ENCODE measurements at places on chromosomes 3 and 15.

DNA sequence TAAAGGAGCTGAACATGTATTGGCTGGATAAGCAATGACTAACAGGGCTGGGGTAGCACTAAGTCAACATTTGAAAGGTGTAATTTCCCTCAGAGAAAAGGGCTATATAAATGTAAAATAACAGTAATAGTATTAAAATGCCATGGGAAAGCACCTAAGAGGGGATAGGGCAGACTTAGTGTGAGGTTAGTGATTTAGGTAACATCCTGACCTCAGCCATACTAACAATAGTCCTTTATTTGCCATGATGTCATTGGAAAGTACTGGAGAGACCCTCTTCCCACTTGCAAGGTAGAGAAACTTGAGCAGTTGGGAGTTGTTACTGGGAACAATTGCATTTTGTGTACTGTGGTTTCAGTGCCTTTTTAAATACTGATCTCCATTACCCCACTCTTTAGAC, 103.4 kb downstream of the LSAMP start:
- DNase-seq: no peak

- DNase-seq: no peak
These were observed 1.2 kb downstream of the CTSH start for GRCh38 chr15:78943692-78944091.

GRCh38 chr3:141331377-141332318, 36.7 kb upstream of the ZBTB38 start:
- DNase-seq: no peak

GRCh38 chr15:85793641-85794597, 806 bp downstream of the KLHL25 start:
- peak; percentile 25 for DNase-seq

- peak; percentile 71 for DNase-seq
These were observed 35.4 kb upstream of the ATG7 start for GRCh38 chr3:11236588-11237461.

DNA sequence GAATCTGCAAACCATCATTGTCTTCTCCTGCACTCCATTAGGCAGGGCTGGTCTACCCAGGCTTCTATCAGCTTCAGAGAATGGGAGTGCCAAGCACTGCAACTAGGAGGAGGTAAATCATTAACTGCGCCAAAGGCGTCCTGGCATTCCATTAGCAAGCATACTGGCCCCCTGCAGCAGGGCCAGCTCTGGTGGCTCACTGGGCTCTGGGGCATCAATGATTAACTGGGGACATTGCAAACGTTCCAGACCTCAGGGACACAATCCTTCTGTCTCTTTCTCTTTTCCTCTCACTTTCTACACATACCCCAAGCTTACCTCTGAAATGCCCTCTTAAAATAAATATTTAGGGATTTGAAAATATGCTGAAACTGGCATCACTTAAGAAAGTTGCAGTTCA, 129.0 kb downstream of the MYLK start:
- no peak for DNase-seq

- no peak for DNase-seq
These were observed 350.5 kb upstream of the TBL1XR1 start for GRCh38 chr3:177547711-177548350.

DNA sequence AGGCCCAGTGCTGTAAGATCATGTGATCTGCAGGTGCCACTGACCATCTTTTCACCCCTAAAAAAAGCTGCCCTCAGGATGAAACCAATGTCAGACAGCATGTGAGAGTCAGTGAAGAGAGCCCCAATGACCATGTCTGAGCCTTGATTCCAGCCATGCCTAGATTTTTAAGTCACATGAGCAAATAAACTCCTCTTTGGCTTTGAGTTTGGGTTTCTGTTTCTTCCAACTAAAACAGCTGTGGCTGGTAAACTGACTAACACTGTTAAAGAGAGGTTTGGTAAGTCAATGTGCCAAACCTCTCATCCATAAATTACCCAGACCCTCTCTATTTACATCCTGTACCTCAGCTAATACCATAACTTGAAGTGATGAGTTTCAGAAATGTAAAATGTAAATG, 8.3 kb downstream of the MYO5A start:
- DNase-seq: no peak

- no peak for DNase-seq
These were observed 72.9 kb downstream of the CLASP2 start for GRCh38 chr3:33645060-33645647.

DNA sequence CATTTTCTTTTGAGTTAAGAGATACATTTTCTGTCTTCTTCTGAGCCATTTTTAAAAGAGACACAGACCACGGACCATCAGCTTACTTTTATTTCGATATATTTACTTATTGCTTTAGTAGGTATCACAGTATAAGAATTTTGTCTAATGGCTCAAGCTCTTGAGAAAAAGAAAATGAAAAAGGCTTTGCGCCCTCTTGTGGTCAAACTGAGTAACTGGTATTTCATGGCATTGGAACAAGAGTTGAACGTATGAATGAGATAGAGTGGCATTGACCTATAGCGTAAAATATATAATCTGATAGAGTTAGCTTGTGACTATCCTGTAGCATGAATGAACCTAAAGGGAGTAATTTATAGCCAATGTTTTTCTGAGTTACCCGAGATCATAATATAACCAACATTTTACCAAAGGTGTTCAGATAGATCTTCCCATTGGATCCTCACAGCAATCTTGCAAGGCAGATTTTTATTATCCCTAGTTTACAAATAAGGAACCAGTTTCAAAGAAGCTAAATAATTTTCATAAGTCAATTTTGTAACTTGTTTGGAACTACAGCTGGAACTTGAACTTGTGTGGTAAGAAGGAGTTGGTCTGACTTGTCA, 154.6 kb downstream of the POLR2M start:
- DNase-seq: peak; percentile 40

DNA sequence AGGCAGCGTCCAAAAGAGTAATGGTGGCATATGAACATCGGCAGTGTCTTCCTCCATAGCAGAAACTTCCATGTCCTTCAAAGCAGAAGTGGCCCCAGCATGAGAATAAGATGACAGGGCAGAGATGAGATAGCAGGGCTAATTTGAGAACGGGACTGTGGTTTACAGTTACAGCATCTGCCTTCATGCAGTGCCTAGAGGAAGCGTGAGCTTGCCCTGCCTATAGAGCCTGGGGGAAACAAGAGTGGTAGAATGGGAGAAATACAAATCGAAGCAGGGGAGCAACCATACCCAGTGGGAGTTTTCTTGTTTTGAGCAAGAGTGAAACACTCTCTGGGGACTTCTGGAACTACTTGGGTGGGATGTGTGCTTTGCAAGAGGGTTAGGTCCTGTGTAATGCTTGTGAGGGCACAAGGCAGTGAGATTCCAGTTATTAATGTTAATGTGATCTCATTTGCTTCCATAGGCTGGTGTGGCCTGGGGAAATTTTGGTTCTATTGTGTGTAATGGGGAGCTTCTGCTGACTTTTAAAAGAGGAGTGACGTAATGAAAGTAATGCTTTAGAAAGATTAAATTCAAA, 616.9 kb downstream of the ZIC1 start:
- DNase-seq: no peak

- DNase-seq: no peak
These were observed 99.6 kb downstream of the TMCC1 start for GRCh38 chr3:129793942-129794310.

DNA sequence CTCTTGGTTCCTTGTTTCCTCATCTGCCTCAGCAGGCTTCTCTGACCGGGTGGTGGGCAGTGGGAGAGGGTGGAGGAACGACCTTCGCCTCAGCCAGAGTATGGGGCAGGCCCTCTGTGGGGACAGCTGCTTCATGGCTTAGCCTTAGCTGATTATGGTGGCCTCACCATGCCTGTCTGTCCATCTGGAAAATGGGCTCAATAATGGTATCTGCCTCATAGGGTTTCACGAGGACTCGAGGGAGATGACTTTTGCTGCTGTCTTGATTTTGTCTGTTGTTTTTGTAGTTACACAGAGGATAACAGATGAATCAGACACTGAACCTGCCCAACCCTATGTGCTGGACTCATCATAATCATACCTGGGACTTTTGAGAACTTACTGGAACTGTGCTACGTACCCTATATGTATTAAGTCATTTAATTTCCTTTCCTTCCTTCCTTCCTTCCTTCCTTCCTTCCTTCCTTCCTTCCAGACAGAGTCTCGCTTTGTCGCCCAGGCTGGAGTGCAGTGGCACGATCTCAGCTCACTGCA, 46.5 kb downstream of the CDC25A start:
- DNase-seq: no peak

- DNase-seq: no peak
These were observed 311.3 kb downstream of the SQOR start for GRCh38 chr15:45946111-45946510.

DNA sequence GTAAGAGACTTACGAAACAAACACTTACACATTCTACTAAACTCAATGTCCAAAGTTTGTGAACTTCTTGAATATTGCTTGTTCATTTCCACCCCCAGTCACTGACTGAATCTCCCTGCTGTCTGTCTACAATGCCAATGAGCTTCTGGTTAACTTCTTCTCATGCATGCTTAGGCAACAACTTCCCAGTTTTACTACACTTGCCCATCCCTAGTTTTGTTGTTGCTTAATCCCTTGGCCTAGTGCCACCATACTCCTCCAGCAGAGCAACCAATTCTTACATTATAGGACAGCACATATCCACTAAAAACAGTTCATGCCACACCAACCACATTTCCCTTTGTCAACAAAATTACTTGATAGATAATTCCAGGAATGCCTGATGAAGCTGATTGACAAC, 40.9 kb upstream of the CCR2 start:
- no peak for DNase-seq

- DNase-seq: no peak
These were observed 89.7 kb upstream of the CMC1 start for GRCh38 chr3:28151608-28152228.

DNA sequence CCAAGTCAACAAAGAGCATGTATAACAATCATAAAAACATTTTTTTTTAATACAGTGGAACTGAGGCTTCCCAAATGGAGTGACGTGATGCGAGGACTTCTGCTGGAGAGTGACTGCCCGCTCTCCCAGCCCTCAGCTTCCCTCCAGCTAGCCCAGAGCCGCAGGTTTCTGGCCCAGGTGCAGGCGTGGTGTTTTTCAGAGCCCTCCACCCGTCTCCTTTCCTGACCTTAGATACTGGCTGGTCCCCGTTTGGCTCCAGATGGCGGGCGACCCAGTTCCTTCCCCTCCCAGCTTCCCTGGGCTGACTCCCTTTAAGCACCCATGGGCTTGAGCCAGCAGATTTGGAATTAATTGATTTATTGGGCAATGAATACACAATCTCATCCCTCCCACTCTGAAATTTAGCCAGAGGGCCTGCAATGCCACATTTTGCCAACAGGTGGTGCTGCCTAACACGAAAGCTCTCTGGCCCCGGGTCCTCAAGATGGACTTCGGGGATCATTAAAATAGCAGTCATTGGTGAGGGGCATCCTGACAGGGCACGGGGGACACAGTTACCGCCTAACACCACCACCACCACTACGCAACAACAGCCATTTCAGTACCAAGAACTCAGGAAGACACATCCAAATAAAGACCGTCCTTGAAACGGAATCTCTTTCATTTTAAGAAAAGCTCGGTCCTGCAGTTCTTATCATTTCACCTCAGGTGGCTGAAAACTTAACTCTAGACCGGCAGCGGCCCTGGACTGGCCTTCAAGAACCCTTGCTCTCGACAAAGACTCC, 47.5 kb upstream of the MUC4 start:
- DNase-seq: peak; percentile 69

DNA sequence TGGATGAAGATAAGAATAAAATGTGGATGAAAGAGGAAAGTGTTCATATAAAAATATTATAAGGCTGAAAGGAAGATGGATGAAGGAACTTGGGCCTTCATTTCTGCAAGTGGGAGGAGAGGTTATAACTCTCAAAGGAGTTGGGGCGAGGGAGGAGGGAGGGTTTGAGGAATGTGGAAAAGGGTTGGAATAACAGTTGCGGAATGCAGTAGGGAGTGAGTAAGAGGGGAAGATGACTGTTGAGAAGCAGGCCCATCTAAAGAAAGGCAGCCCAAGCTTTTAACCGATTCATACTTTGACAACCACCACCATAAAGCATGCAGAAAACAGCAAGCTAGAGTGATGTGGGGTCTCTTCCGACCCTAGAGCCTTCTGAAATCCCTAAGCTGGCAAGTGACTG, 8.3 kb upstream of the TM4SF4 start:
- DNase-seq: no peak

DNA sequence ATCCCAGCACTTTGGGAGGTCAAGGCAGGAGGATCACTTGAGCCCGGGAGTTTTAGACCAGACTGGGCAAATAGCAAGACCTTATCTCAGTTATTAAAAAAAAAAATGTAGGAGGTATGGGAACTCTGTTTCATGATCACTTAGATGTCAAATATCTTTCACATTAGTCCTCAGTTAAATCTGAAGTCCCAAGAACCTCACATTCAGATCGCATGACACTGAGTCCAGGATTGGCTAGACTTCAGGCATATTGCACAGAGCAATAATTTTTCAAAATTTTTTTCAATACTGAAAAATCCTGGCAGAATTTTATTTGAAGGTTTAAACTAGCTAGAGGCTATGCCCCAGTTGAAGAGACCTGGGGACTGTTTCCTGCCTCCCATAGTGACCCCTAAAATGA, 56.3 kb upstream of the ZNF148 start:
- DNase-seq: no peak

GRCh38 chr3:64631951-64632350, 55.8 kb downstream of the ADAMTS9 start:
- no peak for DNase-seq

DNA sequence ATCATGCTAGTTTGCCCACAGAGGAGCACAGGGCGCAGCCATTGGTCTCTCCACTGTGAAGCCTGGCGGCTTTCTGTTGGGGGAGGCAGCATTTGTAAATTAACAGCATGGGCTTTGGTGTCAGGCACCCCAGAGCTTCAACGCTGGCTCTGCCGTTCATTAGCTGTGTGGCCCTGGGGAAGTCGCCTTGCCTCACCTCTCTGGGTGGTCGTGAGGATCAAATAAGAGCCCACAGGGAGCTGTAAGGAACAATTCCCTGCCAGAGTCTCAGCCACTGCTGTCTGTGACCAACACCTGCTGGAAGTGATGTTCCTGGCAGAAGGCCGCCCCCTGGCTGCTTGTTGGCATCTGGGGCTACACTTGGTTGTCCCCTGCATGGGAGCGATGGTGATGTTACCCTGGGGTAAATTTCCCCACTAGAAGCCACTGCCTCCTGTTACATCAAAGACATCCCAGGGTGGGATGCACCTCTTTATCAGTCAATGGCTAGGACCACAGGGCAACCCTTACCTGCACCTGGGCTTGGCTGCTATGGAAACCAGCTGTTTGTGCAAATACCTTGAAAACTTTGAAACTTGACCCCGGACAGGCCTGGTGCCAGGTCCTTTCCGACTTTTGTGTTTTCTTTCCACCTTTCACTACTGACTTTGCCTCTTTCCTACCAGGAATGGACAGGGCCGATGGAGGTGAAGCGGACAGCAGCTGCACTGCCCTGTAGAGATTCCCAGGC, 36.9 kb downstream of the DNASE1L3 start:
- DNase-seq: no peak

- no peak for DNase-seq
These were observed 123.4 kb downstream of the EPHB1 start for GRCh38 chr3:134918441-134918840.
